ENCODE measurements at places on chromosomes 1 and 21.

DNA sequence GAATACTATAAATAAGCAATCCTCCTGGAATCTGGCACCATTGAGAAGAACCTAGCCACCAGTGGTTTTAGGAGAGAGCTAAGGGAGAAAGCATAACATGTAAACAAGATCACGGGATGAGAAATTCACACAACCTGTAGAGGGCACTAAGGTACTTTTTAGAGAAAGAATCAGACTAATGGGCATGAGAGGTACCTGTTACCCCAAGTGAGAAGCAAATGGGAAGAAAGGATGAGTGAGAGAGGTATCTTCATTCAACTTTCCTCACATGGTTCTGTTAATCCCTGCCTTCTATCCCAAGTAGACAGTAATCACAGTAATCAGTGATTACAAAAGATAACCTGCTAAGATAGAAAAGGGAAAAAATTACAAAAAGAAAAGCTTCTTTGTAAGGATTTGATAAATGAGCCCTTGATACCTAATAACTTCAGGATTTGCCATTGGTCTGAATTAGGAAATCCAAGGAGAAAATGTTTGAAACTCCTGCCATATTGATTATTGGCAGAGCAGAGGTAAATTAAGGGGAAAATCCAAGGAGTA is 251.1 kb upstream of the ADGRL2 start:
- peak; percentile 18 for DNase-seq

DNA sequence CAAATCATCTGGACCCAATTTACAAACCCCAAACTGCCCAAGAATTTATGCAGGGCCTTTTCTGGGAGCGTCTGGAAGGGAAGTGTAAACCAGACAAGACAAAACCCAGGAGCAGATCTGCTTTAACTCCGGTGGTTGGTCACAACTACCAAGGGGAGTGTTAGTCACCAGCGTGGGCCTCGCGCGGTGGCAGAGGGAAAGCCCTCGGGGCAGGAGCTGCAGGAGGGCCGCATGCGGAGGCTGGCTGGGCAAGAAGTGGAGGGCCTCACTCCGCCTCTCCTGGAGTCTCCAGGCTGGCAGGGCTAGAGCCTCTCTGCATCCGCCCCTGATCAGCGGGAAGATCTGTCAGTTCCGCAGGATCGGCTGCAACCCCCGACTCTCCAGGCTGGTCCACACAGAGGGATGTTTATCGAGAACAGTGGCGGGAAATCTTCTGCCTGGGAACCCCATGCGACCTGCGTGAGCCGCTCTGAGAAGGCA is 2.0 kb downstream of the COL24A1 start:
- DNase-seq: peak; percentile 50

DNA sequence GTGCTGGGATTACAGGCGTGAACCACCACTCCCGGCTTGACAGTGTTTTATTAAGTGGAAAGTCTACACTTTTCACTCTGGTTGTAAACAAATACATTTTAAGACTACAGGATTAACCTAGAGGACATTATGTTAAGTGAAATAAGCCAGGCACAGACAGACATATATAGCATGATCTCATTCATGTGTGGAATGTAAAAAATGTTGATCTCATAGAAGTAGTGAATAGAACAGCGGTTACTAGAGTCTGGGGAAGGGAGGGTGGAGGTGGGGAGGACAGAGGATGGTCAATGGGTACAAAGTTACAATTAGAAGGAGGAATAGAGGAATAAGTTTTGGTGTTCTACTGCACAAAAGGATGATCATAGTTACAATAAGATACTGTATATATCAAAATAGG is 16.9 kb downstream of the CTH start:
- DNase-seq: no peak

DNA sequence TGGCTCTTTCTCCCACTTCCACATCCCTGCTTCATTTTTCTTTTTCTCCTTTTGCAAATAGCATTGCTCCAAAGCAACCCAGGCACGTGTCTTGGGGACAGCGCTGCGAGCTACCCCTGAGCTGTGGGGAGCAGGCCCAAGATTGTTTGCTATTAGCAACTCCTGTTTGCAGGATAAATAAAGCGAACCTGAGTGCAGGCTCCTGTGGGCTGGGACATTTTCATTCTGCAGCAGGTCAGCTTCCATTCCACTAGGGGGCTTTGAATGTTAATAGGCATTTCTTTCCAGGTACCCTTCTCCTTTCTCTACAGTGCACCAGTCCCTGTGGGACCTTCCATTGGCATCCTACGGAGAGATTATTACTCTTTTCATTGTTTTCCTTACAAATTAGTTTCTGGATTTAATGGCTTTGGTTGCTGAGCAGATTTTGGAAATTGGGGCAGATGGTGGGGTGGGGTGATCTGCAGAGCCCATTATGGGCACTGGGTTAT is 54.0 kb downstream of the OLFML3 start:
- DNase-seq: peak; percentile 41

GRCh38 chr1:108584428-108584856 is 24.5 kb downstream of the EEIG2 start:
- no peak for DNase-seq

DNA sequence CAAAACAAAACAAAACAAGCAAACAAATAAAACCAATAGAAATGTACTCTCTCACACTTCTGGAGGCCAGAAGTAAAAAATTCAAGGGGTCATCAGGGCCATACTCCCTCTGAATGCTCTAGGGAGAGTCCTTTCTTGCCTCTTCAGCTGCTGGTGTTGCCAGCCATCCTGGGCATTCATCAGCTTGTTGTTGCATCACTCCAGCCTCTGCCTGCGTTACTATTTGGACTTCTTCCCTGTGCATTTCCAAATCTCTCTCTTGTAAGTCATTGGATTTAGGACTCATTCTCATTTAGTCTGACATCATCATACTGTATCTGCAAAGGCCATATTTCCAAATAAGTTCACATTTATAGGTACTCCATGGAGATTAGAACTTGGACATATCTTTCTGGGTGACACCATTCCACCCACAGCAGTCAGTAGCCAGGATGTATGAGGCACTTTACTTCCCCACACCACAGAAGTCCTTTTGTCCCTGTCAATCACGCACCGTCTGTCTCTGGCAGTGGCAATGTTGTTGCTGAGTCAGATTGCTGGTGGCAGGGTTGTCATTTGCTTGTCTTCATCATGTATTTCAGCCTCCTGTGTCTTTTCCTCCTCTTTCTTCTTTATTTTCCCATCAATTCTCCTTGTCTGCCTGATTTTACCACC is 151.0 kb upstream of the KCNJ6 start:
- no peak for DNase-seq

- DNase-seq: no peak
Measured at GRCh38 chr1:23869051-23869450, 961 bp upstream of the FUCA1 start.

GRCh38 chr1:58883888-58884482 is 100.1 kb upstream of the JUN start:
- no peak for DNase-seq

DNA sequence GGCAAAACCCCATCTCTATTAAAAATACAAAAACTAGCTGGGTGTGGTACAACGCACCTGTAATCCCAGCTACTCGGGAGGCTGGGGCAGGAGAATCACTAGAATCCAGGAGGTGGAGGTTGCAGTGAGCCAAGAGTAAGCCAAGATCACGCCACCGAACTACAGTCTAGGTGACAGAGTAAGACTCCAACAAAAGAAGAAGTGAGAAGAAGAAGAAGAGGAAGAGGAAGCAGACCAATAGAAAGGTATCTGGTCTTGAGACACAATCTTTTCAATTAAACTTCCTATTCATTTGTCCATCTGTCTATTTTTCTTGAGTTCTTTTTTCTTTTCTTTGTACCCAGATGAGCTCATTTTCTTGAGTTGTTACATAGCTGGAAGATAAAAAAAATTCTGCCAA is 55.7 kb upstream of the ACADM start:
- DNase-seq: no peak

DNA sequence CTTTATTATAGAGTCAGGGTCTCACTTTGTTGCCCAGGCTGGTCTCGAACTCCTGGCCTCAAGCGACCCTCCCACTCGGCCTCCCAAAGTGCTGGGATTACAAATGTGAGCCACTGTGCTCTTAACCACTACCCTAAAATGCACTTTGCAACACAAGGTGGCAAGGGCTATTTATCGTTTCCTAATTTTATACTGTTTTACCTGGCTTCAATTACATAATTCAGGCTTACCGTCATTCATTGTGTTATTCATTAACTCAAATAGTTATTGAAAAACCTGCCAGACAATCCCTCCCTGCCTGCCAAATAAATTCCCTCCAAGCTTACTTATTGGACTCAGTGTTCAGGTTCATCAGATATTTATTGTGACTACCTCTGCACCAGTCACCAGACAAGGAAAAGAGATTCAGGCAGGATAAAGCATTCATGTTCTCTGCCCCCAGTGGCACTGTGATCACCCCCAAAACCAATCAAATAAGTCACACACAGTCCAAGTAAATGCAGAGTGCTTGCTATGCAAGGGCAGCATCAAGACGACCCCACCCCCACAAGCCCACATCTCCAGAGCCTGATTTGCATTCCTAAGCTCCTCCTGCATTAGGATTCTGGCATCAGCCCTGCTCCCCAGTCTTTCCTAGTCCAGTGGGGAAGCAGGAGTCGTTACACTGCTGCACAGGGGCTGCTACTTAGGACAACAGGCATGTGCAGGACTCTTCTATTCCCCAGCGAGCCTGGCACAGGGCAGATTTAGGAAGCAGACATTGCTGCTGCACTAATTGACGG is 8.1 kb downstream of the PAQR7 start:
- DNase-seq: no peak

DNA sequence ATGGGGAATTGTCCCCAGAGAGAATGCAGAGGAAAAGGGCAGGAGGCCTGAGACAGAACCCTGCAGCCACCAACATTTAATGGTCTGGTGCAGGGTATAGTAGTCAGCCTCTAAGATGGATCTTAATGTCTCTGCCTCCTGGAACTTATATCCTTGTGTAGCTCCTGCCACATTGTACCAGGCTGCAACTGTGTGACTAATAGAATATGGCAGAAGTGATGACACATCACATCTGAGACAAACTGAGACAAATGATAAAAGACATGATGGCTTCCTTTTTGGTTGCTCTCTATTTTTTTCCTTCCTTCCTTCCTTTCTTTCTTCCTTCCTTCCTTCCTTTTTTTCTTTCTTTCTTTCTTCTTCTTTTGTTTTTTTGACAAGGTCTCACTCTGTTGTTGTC is 37.1 kb upstream of the CYP4B1 start:
- no peak for DNase-seq

DNA sequence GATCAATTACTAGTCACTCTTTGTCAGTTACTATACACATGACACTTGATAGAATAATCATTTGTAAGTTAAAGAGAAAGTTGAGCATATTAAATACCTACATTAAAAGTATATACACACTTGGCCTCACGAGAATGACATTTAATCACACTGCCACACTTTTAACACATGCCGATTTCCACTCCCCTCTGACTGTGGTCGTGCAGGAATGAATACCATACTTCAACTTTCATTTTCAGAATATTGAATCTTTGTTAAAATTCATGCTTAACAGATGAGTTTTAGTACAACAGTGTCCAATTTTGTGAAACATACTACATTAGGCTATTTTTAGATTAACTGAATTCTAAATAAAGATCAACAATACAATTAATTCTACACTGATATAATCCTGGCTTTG is 78.2 kb upstream of the SDC3 start:
- no peak for DNase-seq

DNA sequence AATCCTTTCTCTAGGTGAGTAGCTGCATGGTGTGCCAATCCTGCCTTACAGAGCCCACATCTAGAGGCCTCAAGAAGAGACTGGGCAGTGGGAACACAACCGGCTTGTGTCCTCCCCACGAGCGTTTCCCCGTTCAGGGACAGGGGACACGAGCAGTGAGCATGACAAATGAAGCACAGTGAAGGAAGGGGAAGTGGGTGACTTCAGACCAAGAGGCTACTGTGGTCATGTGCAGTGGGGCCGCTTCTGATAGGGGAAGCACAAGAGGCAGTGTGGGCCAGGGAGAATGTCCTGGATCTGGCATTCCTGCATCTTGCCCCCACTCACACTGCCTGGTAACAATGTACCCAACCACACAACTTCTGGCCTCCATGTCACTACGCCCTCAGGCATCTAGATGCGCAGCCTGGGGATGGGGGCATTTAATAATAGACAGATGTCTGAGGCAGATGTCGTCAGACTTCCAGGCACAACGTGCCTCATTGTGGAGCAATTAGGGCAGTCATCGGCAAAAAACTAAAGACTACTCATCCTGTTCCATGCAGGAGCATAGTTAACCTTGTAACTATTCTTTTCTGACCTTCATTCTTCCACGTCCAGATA is 155.6 kb upstream of the NBPF11 start:
- DNase-seq: no peak

GRCh38 chr1:117250061-117250606 is 39.4 kb upstream of the VTCN1 start:
- no peak for DNase-seq

- DNase-seq: no peak
Measured at GRCh38 chr1:7221826-7222694, 436.8 kb downstream of the CAMTA1 start.

- no peak for DNase-seq
Measured at GRCh38 chr1:77047978-77048614, 171.1 kb downstream of the PIGK start.

DNA sequence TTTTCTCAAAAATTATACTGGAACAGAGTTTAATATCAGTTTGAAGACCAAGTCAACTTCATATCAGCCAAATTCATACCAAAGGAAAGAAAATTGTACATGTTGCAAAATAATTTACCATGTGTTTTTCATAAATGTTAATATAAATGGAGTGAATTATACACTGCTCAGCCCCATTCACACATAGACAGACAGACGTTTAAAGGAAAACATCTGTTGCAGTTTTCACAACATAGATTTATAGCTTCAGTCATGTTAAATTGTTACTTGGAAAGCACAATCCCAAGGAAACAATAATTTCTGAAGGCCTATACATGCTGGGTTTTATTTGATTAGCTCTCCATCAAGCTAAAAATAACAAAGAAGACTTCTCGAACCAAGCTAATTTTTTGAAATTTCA is 27.8 kb upstream of the HYI start:
- no peak for DNase-seq

DNA sequence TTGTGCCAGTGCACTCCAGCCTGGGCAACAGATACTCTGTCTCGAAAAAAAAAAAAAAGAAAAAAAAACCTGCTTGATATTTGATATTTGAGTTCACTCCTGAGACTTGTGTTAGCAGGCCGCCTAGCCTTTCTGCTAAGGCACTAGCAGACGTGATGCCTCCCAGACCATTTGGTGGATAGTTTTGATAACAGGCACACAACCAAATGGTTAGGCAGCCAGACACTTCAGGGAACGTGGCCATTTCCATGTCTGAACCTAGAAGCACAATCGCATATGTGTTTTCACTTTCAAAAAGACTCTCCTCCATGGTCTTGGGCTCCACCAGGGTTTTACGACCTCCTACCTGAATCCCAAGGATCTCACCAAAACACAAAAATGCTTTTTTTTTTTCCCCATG is 1319.5 kb downstream of the BRINP3 start:
- no peak for DNase-seq

All from SK-N-SH (cell line).